ENCODE measurements at places on chromosomes 6 and 20.
A peak's percentile ranks its signal among the peaks of the same experiment; 100 is the strongest.

- no peak for DNase-seq
Measured at GRCh38 chr20:38877483-38877882, 48.7 kb upstream of the FAM83D start.

GRCh38 chr6:143100429-143100828 is 39.7 kb downstream of the AIG1 start:
- DNase-seq = no peak

DNA sequence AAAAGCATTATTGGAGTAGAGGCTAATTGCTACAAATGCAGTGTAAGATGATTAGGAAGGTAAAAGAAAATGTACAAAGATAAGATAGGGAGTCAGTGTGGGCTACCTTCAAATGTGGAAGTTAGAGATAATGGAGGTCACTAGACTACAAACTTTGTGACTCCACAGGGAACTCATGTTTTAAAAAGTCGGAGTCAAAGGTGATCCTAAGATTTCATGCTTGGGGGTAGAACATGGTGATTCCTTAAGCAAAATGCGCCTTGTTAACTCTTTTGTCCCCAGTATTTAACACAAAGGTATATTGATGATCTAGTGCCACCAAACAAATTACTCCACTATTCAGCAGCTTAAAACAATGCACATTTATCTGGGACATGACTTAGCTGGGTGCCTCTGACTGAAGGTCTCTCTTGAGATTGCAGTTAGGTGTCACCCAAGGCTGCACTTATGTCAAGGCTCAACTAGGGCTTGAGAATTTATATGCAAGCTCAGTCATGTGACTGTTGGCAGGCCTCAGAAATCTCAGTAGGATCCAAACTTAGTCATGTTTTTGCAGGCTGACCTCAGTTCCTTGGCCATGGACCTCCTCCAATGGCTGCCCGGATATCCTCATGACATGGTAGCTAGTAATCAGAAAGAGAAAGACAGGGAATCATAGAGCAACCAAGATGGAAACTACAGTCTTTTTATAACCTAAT is 11.4 kb upstream of the SNX9 start:
- DNase-seq = no peak

DNA sequence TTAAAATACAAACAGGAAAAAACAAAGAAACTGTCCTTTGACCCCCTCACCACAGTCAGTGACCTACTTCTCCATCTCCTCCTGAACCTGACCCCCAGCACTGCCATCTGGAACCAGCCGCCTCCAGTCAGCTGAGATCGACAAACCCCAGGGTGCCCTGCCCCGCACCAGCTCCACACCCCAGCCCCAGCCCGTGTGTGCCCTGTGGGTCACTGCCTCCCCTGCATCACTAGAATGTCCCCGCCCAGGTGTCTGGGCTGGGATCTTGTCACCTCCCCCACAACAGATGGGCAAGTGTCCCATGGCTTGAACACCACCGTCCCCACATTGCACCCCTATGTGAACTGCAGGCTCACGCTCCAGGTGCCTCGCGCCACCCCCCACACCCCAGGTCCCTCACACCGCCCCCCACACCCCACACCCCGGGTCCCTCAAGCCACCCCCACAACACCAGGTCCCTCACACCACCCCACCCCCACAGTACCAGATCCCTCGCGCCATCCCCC is 13.3 kb downstream of the TAF4 start:
- DNase-seq = no peak

DNA sequence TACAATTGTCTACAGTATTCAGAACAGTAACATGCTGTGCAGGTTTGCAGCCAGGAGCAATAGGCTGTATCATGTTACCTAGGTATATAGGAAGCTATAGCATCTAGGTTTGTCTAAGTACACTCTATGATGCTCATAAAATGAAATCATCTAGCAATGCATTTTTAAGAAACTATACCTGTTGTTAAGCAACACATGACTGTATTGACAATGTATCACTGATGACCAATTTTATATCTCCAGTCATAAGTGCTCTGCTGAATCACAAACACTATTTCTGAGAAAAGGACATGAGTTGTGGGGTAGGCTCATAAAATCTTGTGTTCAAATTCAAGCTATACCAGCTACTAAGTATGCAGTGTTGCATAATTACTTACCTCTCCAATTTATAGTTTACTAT is 501.3 kb downstream of the CD109 start:
- no peak for DNase-seq

DNA sequence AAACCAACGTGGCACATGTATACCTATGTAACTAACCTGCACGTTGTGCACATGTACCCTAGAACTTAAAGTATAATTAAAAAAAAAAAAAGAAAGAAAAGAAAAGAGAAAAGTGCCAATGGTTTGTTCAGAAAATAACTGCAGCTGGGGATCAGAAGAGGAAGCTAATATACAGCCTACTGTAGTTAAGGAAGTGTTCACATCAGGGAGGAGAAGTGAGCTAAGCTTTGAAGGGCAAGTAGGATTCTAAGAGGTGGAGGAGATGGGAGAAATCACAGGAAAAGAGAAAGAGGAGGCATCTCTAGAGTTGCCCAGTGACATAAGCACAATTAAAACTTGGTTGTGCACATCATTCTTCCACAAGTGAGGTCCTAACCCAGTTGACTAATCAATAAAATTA is 214.4 kb upstream of the DTNBP1 start:
- DNase-seq = no peak

- peak; percentile 12 for DNase-seq
Measured at GRCh38 chr6:313087-313486, 20.8 kb downstream of the DUSP22 start.

DNA sequence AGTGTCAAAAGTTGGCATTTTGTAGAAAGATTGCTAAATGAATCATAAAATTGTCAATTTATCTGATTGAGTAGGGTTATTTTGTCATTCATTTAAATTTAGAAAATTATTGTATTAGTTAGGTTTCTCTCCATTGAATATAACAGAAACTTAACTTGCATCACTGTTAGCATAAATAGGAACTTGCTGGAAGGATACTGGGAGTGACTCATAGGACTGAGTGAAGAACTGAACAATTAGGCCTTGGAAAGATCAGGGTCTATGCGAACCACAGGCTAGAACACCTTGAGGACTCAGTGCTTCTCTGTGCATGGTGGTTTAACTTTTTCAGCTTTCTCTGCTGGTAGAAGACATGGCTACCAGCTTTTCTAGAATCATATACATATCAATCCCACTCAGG is 67.7 kb upstream of the IFNGR1 start:
- no peak for DNase-seq

DNA sequence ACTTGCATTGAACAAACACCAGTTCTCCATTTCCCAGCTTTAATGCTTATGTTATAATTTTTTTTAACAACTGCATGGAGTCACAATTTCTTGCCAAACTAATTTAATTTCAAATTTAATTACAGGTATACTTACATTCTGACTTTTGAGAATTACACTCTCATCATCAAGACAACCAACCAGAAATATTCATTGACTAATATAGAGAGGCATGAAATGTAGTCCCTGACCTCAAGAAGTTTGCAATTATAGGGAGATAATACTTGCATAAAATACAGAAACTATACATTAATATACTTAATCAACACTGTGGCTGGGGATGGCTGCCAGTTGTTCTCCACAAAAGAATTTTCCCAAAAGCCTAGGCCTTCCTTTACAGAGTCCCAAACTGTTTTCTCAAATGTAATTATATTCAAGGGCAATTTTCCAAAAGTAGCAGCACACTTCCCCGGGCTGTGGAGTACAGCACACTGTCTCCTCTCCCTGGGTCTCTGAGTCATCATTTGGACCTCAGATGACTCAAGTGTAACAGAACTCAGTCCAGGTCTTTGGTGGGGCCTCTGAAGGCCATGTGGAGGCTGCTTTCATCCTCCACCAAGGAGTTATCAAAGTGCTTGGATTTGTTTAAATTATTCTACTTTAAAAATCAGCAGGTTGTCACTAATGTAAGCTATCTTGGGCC is 114.1 kb downstream of the KIF16B start:
- no peak for DNase-seq

GRCh38 chr6:35093118-35093445 is 48.1 kb downstream of the TCP11 start:
- no peak for DNase-seq

GRCh38 chr20:32007787-32008616 is 2.2 kb upstream of the CCM2L start:
- DNase-seq = no peak

GRCh38 chr20:53939190-53939571 is 131.2 kb downstream of the BCAS1 start:
- no peak for DNase-seq

DNA sequence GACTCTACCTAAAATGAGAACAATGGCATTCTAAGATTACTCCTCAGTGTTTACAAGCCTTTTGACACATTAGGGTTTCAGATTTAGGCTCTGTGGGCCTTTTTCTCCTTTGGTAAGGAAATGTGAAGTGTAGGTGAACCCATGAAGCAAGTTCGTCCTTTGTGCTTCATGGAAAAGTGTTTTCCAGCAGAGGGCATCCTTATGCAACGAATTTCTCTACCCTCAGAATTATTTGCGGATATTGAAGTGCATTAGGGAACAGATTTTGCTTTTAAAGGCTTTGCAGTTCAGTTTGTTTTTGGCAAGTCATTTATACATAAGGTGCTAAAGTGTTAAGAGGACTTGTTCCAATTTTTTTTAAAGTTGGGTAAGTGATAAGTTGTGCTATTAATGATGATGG is 55.7 kb upstream of the FERMT1 start:
- DNase-seq = no peak

DNA sequence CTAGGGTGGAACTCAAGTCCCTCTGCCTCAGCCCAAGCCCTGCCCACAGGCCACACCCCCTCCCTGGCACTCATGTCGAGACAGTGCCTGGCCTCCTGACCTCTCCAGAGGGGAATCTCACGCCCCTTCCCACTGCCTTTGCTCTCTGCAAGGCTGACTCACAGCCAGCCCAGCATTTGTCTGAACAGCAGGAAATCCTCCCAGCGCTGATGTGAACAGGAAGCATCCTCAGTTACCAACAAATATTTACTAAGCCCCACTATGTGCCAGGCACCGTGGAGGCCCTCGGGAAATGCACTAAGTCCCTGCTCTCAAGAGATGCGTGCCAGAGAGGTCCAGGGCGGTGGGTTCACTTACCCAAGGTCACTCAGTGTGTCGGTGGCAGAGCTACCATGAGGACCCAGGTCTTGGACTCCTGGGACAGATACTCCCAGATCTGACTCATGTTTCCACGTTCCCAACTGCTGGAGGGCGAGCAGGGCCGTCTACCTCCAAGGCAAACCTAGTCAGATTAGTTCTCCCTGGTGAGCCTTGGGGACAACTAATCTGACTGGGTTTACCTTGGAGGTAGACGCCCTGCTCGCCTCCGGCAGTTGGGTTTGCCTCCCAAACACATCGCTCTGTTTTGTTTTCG is 7.8 kb downstream of the ADA start:
- peak; percentile 76 for DNase-seq
